ENCODE measurements at places on chromosomes 3 and 15.

- H3K36me3 ChIP-seq: no peaks in the 10 kb centered on the region
- no peak for DNase-seq
- H3K27ac ChIP-seq: no peak overlapping the region
- no peaks in the 10 kb centered on the region for H3K27me3 ChIP-seq
Observed at GRCh38 chr3:54710954-54711353, 216.9 kb downstream of the LRTM1 start.

DNA sequence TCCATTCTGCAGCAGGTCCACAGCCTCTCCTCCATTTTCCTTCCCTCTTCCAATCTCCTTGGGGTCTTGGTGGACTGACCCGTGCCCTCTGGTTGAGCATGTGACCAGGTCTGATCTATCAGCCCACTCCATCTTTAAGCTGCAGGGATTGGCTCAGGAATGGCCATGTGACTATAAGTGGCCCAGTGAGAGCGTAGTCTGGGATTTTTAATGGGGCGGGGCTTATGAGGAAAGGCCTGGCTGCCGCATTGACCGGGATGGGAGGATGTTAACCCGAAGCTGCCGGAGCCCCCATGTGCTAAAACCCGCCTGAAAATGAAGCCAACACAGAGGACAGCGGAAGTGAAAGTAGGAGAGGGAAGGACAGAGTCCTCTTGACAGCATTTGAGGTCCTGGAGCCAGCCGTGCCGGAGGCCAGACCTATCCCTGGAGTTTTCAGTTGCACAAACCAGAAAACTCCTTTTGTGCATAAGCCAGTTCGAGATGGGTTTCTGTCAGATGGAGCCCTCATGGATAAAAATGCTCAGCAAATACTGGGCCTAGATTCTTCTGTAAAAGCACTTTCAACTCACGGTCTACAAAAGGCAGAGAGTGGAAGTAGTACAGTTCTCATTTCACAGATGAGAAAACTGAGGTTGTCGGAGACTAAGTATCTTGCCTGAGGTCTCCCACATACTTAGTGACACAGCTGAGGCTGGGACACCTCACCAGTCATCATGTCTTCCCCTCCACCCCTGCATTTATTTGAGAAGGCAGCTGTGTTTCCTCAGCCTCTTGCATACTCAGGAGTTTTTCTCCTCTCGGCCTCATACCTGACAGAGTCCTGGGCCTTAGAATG is 61.9 kb downstream of the ATP2B2 start:
- no peak for DNase-seq
- H3K4me3 ChIP-seq: no peak overlapping the region
- H3K4me1 ChIP-seq: no peaks in the 10 kb centered on the region
- no peak overlapping the region for H3K27ac ChIP-seq
- no peaks in the 10 kb centered on the region for H3K36me3 ChIP-seq

GRCh38 chr3:122563717-122564025 is 429 bp downstream of the PARP9 start:
- H3K27me3 ChIP-seq: no peaks in the 10 kb centered on the region
- H3K4me3 ChIP-seq: peak overlapping the region; percentile 93
- H3K27ac ChIP-seq: peak overlapping the region; percentile 99

DNA sequence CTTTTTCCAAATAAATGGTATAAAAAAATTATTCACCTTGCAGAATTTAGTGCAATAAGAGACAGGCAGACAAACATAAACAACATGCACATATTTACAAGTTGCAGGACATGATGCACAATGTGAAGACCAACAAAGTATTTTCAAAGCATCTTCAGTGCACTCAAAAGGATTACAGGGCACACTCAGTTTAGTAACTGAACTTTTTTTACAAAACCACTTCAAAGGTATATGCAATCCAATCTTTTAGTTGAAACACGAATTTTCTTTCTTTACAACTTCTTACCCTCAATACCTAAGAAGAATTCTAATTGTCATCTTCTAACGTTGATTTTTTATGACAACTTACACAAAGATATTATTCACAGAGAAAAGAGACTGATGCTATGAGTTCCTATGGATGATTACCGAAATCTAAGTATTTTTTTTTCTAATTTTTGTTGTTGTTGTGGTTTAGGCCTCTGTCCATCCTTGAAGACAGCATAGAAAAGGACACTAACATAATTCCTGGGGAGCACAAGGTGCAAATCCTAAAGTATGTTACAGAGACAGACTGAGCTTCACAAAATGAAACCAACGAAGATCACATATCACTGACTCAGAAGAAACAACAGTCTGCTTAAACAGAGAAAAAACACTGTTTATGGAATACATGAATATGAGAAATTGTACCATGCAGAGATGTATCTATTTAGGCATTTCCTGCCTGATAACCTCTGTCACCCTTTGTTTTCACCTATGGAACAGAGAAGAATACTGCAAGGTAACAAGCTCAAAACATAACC is 50.3 kb downstream of the ZMAT3 start:
- no peak overlapping the region for H3K4me3 ChIP-seq
- no peak overlapping the region for H3K27ac ChIP-seq
- no peaks in the 10 kb centered on the region for H3K36me3 ChIP-seq

- H3K4me1 ChIP-seq: no peaks in the 10 kb centered on the region
- no peak overlapping the region for H3K27ac ChIP-seq
- H3K36me3 ChIP-seq: no peaks in the 10 kb centered on the region
- H3K27me3 ChIP-seq: no peaks in the 10 kb centered on the region
- DNase-seq: peak; percentile 10
- H3K4me3 ChIP-seq: no peak overlapping the region
Observed at GRCh38 chr3:52782412-52783210, 5.2 kb downstream of the ITIH1 start.

DNA sequence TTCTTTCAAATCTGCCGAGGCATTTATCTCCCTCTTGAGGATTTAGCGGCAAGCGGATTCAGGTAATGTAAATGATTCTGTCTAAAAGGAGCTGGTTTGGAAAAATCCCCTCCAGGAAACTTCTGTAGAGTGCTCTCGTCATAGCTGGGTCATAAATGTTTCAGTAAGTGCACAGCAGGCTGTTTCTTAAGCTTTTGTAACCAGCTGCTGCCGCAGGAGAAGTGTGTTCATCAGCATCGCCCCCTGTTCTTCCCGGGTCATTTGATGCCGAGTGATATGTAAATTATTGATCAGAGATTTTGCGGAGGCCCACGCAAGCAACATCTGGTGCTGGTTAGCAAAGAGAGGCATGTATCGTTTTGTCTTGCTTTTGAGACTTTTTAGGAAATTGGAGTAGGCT is 53.1 kb downstream of the DNASE1L3 start:
- peaks cover 24% of the 10 kb centered on the region for H3K36me3 ChIP-seq
- H3K27ac ChIP-seq: no peak overlapping the region
- no peak overlapping the region for H3K4me3 ChIP-seq
- no peak for DNase-seq
- no peaks in the 10 kb centered on the region for H3K27me3 ChIP-seq

- no peaks in the 10 kb centered on the region for H3K27me3 ChIP-seq
- H3K4me3 ChIP-seq: no peak overlapping the region
- DNase-seq: peak; percentile 29
- H3K36me3 ChIP-seq: no peaks in the 10 kb centered on the region
Observed at GRCh38 chr3:114706591-114707232, 412.9 kb downstream of the TIGIT start.

DNA sequence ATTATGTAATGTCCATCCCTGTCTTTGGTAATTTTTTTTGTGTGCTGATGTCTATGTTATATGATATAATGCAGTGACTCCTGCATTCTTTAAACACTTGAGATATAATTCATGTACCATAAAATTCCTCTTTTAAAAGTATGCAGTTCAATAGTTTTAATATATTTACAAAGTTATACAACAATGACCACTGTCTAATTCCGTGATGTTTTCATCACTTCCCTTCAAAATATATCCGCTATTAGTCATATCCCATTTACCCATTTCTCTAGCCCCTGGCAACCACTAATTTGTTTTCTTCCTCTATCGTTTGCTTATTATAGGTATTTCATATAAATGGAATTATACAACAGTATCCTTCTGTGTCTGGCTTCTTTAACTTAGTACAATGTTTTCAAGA is 64.9 kb upstream of the SUCLG2 start:
- DNase-seq: no peak
- H3K4me3 ChIP-seq: no peak overlapping the region
- no peak overlapping the region for H3K27ac ChIP-seq
- H3K4me1 ChIP-seq: no peaks in the 10 kb centered on the region
- no peaks in the 10 kb centered on the region for H3K36me3 ChIP-seq

DNA sequence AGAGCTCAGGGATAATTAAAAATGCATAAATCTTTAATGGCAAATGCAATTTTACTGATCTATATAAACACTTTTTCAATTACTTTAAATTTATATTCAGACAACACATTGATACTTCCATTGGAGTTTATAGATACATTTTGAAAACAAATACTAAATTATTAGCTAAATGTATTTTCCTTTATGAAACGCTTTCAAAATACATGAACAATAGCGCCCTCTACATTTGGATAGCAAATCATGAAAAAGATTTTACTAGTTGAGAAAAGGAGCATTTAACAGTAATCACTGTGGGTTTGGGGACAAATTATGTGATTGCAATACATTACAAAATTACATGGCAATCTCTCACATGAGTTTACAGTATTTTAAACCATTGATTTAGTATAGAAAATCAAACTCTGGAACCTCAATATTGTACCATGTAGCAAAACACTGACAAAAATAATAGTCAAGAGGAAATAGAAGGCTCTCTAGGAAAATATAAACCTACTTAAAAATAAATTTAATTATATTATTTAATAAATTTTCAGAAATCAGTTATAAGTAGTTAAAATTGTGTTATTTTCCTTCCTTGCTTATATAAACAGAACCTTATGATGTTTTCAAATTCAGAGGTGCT is 207.9 kb downstream of the ZIC1 start:
- H3K4me1 ChIP-seq: no peaks in the 10 kb centered on the region
- no peak for DNase-seq
- no peak overlapping the region for H3K27ac ChIP-seq

Data from upper lobe of left lung (tissue), 6 donors.